ENCODE measurements at places on chromosomes 13 and 19.

GRCh38 chr13:18943721-18944391 is 237.8 kb downstream of the TUBA3C start:
- no peak for DNase-seq

DNA sequence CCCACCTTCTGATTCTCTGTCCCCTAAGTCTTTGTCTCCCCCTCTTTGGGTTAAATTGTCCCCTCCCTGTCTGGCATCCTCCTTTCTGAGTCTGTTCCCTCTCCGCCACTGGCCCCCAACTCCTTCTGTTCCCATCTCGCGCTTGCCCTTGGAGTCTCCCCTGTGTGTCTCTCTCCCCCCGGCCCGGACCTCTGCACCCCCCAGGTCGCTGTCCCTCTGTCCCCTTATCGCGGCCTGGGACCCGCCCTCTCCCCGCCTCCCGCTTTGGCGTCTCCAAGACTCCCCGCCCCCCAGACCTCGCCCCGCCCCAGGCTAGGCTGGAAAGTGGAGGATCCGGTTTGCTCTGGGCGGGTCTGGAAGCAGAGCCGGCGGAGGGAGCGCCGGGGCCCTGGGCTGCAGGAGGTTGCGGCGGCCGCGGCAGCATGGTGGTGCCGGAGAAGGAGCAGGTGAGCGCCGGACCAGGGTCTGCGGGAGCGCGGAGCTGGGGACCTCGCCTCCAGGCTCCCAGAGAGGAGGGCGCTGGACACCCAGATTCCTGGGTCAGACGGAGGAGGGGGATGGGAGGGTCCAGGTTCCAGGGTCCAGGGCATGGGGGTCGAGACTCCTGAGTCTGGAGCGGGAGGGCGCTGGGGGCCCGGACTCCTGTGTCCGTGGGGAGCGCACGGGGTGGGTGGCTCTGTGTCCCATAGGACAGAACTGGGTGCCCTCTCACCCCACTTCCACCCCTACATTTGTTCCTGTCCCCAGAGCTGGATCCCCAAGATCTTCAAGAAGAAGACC is at the start of gene TRPM4:
TRPM4 (plus strand) TSS at position 348 of the 780 bp plus-strand sequence; CDS start at position 423, 75 bp downstream.
- no peak for DNase-seq

DNA sequence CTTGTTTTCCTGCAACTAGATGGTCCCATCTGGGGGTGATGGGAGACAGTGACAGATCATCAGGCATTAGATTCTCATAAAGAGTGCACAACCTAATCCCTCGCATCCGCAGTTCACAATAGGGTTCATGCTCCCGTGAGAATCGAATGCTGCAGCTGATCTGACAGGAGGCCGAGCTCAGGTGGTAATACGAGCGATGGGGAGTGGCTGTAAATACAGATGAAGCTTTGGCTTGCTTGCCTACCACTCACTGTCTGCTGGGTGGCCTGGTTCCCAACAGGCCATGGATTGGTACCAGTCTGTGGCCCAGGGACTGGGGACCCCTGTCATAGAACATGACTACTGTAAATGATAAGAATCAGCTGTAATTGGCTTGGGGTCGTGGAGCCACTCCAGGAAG is 28.0 kb downstream of the WDR88 start:
- no peak for DNase-seq

GRCh38 chr13:32262165-32262564 is 53.0 kb downstream of the ZAR1L start:
- DNase-seq: no peak

DNA sequence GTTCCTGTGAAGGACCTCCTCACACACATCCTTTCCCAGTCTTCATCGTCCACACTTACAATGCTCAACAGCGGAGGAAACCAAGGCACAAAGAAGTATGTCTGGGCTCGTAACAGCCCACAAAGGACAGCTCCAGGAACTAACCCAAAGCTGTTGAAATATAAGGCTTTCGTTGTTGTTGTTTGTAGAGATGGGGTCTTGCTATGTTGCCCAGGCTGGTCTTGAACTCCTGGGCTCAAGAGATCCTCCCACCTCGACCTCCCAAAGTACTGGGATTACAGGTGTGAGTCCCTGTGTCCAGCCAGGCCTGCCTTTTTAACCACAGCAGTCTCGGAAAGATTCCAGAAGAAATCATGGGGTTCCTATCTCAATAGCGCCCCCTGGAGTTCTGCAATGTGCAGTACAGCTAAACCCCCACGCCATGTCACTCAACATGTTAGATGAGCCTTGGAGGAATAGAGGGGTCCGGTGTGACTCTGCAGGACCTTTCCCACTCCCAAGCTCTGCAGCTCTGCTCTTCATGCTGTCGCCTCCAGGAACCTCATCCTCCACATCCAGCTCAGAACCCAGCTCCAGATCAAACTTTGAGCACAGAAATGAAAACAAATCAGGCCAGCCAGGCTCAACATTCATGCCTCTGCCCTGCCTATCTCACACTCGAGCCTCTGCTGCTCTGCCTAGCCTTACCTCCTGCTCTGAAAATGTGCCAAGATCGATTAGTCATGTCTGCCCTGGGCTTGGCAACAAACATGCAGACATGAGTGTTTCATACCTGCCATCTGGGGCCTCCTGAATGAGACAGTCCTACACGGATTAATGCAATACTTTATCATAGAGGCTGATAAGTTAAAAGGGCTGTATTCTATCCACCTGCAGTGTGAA is 7.5 kb downstream of the PLA2G4C start:
- DNase-seq: no peak

DNA sequence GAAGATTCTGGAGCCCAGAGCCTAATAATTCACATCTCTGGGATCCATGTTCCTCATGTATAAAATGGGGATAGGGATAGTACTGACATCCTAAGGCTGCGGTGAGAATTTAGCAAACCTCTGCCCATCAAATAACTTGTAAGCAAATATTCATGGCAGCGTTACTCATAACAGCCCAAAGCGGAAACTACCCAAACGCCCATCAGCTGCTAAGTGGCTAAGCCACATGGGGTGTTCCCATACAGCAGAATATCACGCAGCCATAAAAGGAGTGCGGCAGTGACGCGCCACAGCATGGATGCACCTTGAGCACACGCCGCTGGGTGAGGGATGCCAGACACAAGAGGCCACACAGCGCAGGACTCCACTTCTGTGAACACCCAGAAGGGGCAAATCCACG is 19.7 kb downstream of the VRK3 start:
- no peak for DNase-seq

- no peak for DNase-seq
Measured at GRCh38 chr19:15042003-15042402, 7.3 kb upstream of the CASP14 start.

DNA sequence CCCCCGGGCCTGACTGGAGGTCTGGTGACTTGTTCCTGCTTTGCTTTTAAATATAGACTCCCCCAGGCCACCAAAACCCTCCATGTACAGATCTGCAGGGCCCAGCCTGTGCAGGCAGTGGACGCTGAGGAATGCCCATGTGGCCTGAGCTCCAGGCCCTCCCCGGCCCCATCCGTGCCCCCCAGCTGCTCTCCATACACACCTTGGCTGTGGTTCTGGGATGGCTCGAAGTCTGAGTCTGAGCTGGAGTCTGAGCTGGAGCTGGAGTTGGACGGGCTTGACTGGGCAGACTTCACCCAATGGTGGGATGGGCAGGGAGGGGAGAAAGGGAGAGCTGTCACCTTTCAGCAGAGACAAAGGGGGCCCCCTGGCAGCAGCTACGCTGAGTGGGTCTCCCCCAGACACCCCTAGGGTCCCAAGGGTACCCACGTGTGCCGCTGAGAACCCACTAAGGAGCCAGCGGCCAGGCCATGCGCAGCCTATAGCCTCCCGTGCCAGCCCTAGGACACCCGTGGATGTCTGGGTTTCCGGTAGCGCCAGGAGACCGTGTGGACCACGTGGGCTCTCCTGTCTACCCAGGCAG is 61.9 kb downstream of the MLLT1 start:
- DNase-seq: no peak

DNA sequence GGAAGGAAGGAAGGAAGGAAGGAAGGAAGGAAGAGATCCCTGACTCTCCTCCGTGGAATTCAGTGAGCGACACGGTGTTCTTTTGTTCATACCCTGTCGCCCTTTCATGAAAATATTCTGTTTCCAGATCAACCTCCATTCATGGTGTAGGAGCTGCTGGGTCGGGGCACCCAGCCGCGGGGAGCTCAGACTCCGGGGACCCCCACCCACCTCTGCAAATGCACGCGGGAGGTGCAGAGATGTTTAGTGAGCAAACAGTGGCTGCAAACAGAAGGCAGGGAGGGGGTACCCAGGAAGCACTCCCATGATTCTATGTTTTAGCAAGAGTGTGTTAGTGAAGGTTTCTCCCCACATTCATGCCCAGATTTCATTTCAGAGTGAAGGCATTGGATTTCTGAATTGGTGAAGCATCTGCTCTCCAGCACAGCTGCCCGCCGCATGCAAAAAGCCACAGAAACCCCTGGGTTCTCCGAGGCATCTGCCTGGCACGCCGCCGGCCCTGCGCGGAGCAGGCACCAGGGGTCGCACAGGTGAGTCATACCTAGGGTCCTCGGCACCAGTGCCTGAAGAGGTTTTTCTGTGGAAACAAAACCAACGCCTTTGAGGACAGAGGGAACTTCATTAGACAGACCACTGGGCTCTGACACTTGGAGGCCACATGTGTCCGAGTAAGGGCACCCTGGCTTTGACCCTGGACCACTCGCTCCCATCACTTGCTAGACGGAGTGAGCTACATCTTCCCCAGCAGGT is 80.6 kb downstream of the ZNF557 start:
- no peak for DNase-seq

DNA sequence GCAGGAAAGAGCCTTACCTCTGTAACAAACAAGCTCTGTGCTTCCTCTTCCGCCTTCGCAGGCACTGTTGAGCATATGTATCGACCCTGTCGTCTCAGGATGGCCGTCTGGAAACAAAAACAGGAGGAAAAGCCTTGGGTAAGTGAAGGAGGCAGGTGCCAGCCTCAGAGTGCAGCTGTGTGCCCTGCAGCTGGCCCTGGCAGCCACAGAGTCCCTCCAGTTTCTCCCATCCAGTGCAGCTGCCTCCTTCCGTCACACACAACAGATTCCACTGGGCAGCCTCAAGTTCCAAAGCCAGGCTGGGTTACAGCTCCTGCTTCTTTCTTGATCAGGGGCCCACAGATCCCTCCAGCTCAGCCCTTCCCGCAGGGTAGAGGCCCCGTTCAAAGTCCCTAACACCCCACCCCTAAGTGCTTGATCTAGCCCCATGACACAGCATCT is 47.7 kb downstream of the DOCK9 start:
- DNase-seq: no peak

GRCh38 chr13:109146912-109147647 is 517.7 kb downstream of the MYO16 start:
- no peak for DNase-seq

DNA sequence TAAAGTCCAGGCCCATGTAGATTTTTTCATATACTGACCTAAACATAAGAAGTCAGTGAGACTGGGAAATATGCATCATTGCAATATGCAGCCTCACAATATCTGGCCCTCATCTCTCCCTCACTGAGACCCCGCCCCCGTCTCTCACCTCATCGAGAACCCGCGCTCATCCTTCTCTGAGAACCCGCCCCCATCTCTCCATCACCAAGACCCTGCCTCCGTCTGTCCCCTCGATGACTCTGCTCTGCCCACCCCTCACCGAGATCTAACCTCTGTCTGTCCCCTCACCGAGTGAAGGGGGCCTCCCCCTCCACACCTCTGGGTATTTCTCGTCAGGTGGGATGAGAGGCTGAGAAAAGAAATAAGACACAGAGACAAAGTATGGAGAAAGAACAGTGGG is 20.5 kb upstream of the ZNF846 start:
- no peak for DNase-seq

- no peak for DNase-seq
Measured at GRCh38 chr13:27599845-27600553, 20.3 kb downstream of the LNX2 start.

GRCh38 chr19:34618410-34618809 is 58.5 kb downstream of the SCGB2B2 start:
- DNase-seq: no peak
